A549 treated with dexamethasone at 1 μM for 4 hours (cell line): ENCODE measurements at places on chromosomes 5 and 9. TPM values are rescaled to one million over a fixed set of nuclear protein-coding genes. Genes with fewer than 3 reads are reported as not detected.

The CARTPT gene
- total RNA-seq = not detected in 5 replicates

The WDR36 gene
- total RNA-seq = 13.2 to 22.3 TPM (median 19.0 TPM) in 5 replicates

The UAP1L1 gene
- total RNA-seq = 8.1 to 15.8 TPM (median 11.1 TPM) in 5 replicates

The FAM78A gene
- total RNA-seq = 0.18 to 0.59 TPM (median 0.47 TPM) in 5 replicates

The LCN10 gene
- total RNA-seq = 0.04 TPM in 1 of 5 replicates, not detected in the others

The PCDHA10 gene
- under 0.01 to 0.05 TPM (median 0.02 TPM) in 3 of 5 replicates, not detected in the others for total RNA-seq

The GNA14 gene
- 0.09 TPM in 1 of 5 replicates, not detected in the others for total RNA-seq

The PAPPA gene
- 21.4 to 40.2 TPM (median 33.9 TPM) in 5 replicates for total RNA-seq

The NR2F1-AS1 gene
- total RNA-seq = 2.6 to 4.2 TPM (median 3.8 TPM) in 5 replicates

The PCAT7 gene
- total RNA-seq = 0.64 to 0.97 TPM (median 0.72 TPM) in 5 replicates

The ANKRD20A1 gene
- 0.77 to 1.8 TPM (median 1.5 TPM) in 5 replicates for total RNA-seq

The SV2C gene
- 0.01 TPM in 1 of 5 replicates, not detected in the others for total RNA-seq
